ENCODE measurements at places on chromosomes 1 and 21. TPM values are rescaled to one million over a fixed set of nuclear protein-coding genes. Genes with fewer than 3 reads are reported as not detected.
A peak's percentile ranks its signal among the peaks of the same experiment; 100 is the strongest.

- no peak for DNase-seq
Measured at GRCh38 chr1:167777269-167777650, 55.5 kb downstream of the MPZL1 start.

- no peak for DNase-seq
Measured at GRCh38 chr1:185488808-185489207, 171.8 kb upstream of the IVNS1ABP start.

DNA sequence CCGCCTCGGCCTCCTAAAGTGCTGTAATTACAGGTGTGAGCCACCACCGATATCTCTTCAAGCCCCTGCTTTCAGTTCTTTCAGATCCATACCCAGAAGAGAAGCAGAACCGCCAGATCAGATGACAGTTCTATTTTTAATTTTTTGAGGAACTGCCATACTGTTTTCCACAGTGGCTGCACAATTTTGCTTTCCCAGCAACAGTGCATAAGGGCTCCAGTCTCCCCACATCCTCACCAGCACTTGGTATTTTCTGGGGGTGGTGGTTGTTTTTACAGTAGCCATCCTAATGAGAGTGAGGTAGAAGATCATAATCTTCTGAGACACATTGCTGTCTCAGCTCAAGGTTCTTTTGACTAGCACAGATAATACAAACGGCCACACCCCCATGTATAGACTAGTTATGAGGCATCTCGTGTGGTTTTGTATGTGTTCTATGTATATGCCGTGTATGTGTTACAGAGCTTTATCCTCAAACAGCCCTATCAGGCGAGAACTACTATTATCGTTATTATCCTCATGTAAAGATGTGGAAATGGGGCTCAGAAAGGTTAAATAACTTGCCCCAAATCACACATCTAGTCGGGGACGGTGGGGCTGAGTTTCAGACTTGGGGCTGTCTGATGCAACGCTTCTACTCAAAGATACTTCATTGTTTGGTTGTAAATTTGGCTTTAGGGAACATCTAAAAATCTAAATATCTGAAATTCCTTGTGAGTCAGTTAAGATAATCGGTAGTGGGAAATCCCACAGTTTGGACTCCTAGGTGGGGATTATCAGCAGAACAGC is 12.0 kb downstream of the FHAD1 start:
- DNase-seq = no peak

DNA sequence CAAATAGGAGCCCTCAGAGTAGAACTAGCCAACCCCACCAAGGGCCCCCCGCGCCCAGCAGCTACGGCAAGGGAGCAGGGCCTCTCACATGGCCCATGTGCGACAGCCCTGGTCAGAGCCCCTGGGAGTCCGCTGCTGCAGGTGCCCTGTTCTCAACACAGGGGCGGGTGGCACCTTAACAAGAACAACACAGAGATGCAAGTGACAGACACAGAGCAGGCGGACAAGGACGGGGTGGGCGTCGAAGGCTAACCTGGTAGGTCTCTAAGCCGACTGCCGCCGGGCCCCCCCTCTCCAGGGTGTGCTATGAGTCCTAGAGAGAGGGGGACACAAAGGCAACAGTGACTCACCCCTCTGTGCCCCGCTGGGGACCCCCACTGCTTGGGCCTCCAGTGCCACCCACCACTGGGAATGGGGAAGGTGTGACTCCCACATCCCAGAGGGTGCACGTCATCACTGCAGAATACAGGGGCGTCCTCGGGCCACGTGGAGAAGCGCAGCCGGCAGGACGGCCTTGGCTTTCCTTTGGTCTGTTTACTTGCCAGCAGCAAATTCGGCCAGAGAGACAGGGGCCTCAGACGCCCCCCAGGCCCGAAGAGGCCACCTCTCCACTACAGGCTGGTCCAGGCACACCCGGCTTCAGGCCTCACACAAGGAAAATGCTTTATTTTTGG is 44.8 kb downstream of the PRDM15 start:
- DNase-seq = no peak

DNA sequence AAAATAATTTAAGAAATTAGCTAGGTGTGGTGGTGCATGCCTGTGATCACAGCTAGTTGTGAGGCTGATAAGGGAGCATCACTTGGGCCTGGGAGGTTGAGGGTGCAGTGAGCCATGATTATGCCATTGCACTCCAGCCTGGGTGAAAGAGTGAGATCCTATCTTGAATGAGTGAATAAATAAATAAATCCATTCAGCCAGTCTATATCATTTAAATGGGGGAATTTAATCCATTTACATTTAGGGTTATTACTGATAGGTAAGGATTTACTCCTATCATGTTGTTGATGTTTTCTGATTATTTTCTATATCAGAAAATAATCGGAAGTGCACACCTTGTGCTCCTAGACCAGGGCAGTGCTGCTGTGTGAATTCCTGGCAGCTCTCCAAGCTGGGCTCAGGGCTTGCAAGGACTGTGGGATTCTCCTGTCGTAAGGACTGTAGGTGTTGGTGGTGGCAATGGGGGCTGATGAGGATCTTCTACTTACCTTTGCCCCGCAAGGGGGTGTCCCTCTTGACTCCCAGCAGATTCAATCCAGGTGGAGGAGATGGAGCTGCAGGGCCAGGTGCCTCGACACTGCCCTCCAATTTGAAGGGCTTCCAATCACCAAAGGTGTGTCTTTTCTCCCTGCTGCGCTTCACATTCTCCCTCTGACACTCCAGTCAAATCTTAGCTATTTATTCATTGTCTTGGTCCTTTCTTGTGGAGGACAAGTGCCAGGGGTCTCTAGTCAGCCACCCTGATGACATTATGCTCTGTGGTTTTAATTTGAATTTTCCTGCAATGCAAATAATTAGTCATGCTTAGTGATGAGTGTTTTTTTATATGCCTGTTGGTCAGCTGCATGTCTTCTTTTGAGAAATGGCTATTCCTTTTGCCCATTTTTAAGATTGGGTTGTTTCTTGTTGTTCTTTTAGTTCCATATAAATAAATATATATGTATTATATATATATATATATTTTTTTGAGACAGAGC is 14.1 kb upstream of the TRAPPC10 start:
- DNase-seq = no peak

DNA sequence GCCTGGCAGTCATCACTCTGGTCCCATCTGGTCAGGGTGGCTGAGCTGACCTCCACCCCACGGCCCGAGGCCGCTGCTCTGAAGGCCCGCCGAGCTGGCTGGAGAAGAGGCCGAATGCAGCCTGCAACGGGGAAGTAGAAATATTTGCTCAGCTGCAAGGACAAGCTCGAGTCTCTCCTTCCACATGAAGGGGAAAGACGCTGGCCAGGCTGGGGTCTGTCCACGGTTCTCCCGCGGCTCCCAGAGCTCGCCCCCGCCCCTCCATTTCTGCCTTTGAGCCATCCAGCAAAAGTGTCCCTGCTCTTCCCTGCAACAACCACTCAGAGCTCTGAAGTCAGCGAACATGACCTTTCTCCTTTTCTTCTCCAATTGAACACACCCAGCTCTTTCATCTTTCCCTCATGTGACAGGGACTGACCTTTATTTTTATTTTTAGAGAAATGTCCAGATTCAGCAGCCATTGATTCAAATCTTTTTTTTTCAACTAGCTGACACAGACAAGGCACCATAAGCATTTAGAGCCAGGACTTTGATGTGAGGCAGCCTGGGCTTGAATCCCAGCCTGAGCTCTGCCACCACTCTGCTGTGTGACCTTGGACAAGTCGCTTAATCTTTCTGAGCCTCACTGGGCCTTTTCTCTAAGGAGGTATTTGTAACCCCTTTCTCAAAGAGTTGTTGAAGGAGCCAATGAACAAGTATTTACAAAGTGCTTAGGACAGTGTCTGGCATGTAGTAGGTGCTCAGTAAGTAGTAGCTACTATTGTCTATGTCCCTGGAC is 149.3 kb upstream of the WNT4 start:
- DNase-seq = no peak

- DNase-seq = peak; percentile 61
Measured at GRCh38 chr1:112676543-112676942, 2.1 kb downstream of the MOV10 start.

DNA sequence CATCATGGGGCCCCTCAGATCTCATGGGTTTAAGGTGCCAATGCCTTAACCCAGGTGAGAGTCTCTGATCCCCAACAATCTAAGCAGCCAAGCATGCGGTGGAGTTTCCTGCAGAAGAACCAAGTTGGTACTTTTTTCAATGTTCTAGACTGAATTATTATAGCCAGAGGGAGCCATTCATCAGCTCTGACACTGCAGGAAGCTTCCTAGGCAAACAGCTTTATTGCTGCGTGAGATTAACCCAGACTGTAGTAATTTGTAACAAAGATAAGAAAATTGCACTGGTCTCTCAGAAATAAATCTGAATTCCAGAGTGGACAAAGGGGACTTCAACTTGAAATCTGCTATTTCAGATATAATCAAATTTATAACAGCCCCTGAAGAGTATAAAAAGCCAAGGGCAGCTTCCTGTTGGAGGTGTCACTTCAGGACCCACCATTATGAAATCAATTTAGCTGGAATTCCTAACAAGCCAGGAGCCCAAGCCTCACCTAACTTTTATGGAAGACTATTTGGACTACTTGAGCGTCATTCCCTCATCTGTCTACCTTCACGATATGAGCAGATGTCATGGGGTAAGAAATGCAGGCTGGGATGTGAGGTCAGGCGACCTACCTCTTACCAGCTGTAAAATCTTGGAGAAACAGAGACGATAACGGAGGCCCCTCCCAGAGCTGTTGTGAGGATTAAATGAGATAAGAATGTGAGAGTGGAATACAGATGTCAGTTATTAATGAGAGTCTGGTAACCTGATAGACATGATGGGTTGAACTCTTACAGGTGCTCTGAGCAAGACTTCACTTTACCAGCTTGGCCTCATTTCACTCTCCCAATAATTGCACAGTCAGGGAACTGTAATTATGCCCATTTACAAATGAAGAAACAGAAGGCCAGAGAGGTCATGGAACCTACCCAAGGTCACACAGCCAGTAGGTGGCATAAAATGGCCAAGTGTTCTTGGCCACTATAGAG is 135.1 kb downstream of the RRAGC start:
- peak; percentile 45 for DNase-seq

LRRC71 gene
- polyA plus RNA-seq = 0.19 TPM

DNA sequence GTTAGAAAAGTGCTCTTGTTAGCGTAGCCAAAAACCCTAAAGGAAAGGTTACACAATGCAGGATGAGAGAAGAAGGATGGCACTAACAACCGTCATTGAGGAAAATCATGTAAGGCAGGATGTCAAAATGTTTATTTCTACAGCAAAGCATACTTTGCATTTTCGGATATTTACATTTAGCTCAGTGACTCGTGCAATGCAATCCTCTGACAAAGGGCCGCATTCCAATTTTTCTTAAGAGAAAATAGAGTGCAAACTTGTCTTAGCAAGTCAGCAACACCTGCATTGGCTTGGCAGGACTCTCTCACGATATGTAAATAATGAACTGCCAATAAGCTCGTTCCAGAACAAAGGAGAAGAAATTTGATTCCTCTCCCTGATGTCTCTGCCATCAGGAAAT is 33.3 kb downstream of the TIAM1 start:
- no peak for DNase-seq

- DNase-seq = no peak
Measured at GRCh38 chr1:17621691-17622090, 82.2 kb downstream of the ARHGEF10L start.

DNA sequence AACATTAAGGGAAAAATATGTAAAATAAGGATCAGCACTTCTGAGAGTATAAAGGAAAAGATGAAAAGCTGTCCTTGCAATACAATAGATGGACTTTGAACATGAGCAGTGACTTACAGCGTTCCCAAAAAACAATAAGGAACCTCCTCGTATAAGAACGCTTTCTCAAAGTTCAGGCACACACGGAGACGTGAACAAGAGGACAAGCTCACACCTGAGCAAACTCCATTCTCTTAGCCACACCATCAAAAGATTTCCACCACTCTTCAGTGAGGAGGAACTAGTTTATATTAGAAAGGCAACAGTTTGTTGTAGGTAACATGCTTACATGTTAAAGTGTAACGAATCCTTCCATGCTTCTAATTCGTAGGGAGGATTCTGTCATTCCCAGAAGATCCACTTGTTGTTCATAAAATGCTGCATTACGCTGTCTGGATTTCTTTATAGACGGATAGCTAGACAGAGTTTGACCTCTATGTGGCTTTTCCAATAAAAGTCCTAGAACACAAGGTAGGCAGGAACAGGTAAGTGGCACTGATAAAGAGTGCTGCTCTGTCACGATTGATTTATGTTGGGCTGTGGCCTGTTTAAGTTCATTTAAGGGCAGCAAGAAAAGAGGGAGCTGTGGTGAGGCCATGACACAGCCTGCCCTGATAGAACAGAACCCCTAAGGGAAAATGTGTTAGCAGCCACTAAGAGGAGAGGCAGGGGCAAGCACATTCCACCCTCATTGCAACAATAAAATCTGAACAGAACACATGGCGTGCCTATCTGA is 37.0 kb upstream of the ATP1A1 start:
- no peak for DNase-seq

DNA sequence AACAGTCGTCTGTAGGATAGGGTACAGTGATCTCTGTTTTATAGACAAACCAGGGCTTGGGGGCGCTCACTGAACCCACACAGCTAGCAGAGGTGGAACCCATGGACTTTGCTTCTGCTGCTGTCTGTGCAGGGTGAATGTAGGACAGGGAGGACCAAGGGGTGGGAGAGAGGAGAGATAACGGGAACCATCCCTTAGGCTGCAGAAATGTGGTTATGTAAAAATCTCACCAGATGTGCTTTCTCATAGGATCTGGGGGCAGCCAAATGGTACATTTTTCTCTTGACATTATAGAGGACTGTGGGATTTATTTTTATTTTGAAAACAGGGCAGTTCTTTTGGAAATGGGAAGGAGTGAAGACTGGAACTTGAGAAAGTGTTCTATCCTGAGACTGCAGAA is 8.7 kb downstream of the NFASC start:
- no peak for DNase-seq

GRCh38 chr1:84103197-84103992 is 40.7 kb upstream of the PRKACB start:
- DNase-seq = peak; percentile 75

DNA sequence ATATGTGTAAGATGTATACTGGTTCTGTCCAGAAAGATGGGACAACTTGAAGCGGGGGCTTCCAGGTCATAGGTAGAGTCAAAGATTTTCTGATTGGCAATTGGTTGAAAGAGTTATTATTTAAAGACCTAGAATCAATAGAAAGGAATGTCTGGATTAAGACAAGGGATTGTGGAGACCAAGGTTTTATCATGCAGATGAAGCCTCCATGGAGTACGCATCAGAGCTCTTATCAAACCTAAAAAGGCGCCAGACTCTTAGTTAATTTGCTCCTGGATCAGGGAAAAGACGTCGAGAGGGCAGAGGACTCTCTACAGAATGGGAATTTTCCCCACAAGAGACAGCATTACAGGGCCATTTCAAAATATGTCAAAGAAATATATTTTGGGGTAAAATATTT is 23.7 kb upstream of the ETV3 start:
- no peak for DNase-seq
